ENCODE measurements at places on chromosomes 12 and 14.

- DNase-seq = no peak
Observed at GRCh38 chr14:36683083-36683724, 21.5 kb downstream of the PAX9 start.

DNA sequence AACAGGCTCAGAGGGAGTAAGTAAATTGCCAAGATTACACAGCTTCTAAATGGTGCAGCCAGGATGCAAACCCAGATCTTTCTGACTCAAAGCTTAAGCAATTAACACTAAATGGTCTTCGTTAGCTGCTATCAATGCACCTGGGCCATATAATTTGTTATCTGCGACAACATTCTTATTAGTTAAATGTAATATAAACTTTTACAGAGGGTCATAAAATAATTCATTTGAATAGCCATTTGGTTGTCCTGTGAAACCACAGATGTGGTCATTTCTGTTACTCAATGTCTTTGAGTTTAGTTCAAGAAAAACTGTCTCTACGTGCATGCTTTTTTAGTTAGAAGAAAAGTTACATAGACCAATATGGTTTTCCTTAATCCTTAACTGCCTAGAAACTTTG lies 22.1 kb upstream of the NAP1L1 start:
- DNase-seq = no peak

GRCh38 chr14:97276573-97276972 lies 479.4 kb downstream of the VRK1 start:
- DNase-seq = no peak

DNA sequence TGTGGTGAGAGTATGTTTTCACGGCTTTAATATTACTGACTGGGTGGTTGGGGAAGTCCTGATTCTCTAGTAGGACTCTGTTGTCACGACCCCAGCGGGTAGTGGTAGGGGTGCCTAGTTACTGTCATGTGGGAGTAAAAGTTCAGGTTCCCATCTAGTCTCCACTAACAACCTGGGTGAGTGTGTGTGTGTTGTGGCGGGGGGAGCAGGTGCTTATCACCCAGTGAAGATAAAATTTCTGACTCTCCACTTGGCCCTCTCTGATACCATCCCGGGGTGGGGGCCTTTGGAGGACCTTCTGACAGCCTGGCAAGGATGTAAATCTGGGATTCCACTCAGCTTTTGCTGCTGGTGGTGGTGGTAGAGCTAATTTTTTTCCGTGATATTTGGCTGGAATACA lies 35.4 kb upstream of the GUCY2C start:
- no peak for DNase-seq

- DNase-seq = no peak
Observed at GRCh38 chr12:68962877-68963855, 30.2 kb upstream of the CPM start.

GRCh38 chr14:28742171-28742846 lies 24.3 kb upstream of the FOXG1 start:
- DNase-seq = no peak

Measured in activated T-cell treated with anti-CD3 and anti-CD28 coated beads, Interleukin-2, amount 50 U/mL, for 72 hours (primary cell).